ENCODE measurements at places on chromosomes 6 and 20.
A peak's percentile ranks its signal among the peaks of the same experiment; 100 is the strongest.

GRCh38 chr6:9848094-9848493, 566.8 kb downstream of the TFAP2A start:
- DNase-seq = no peak

DNA sequence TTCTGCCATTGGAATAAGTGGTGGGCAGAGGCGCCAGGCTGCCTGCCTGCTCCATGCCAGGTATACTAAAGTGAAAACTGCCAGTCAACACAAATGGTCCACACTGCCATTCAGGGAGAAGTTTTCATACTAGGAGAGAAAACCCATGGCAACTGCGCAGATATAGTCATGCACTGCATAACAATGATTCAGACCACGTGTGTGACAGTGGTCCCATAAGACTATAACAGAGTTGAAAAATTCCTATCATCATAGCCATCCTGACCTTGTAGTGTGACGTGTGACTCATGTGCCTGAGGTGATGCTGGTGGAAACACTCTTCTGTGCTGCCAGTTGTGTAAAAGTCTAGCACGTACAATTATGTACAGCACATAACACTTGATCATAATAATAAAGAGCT, 25.1 kb downstream of the ZC3H12D start:
- DNase-seq = no peak

DNA sequence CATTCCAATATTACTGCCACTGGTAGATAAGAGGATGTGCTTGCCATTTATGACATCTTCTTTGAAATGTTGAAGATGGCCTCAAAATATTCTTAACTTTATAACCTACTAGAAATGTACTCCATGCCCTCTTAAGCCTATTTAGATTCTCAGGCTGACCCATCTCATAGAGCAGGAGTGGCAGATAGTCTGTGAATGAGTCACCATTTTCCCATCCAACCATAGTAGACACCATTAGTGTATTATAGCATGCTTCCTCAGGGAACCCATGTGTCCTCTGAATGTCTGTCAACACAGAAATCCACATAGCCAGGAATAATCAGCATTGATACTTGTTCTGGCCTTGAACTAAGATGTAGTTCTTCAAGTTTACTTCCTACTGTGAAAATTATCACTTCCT, 150.2 kb downstream of the IMPG1 start:
- DNase-seq = no peak

DNA sequence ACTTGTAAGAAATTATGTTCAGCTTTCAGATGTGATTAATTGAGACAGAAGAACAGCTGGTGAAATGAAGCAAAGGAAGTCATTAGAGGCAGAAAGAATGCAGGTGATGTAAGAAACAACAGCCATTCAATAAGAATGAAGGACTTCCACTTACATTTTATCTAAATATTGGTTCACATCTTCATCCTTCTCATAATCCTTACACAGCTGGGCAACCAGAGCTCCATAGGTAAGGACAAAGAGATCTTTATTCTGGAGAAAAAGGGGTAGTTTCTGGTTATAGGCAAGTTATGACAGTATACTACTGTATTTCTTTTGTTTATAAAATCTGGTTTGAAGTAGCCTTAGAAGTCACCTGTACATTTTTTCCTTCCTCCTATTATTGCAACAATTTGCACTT, 2.3 kb downstream of the TRAPPC3L start:
- DNase-seq = no peak

- DNase-seq = no peak
These were observed 45.6 kb downstream of the RSPO3 start for GRCh38 chr6:127164036-127164435.

GRCh38 chr20:10490706-10491105, 55.6 kb downstream of the SLX4IP start:
- DNase-seq = no peak

DNA sequence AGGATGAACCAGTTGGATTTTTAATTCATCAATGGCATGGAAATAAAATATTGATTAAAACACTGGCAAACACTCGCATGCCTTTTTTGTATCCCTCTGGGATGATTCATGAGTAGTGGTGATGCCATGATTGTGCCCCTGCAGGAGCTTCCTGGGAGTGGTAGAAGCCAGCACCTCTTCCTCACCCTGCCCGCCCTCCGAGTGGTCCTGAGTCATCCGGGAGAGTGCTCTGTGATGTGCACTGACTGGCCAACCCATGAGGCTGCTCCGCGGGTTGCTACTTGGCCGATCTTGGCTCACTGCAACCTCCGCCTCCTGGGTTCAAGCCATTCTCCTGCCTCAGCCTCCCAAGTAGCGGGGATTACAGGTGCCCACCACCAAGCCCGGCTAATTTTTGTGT, 27.4 kb downstream of the GJA10 start:
- no peak for DNase-seq

DNA sequence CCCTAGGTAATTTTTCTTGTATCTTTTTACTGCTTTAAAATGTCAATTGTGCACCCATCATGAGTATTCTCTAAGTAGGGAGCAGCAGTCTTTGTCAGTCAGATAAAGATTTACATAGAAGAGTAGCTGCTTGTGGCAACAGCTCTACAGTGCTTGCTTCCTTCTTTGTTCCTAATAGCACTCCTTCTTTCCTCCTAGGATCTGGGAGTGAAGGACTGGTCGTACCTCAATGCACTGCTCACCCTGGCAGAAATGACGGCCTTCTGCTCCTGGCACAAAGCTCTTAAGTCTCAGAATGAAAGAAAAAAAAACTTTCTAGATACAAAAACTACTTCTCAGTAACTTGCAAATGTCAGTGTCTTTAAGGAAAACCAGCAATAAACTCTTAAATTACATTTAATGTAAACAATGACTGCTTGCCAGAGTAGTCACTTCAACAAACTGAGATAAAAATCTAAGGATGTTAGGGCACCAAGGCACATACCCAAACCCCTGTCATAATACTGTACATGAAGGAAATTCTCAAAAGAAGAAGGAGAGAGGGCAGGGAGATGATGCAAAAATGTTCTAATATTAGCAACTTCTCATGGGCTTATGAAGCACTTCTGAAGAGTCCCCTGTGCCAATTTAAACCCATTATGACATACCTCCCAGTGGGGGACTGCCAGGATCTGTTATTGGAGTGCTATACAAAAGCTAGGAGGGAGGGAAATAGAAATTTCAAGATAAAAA, 34.0 kb downstream of the NCOA6 start:
- DNase-seq = no peak

- DNase-seq = no peak
These were observed 47.0 kb upstream of the GCLC start for GRCh38 chr6:53591873-53592272.

DNA sequence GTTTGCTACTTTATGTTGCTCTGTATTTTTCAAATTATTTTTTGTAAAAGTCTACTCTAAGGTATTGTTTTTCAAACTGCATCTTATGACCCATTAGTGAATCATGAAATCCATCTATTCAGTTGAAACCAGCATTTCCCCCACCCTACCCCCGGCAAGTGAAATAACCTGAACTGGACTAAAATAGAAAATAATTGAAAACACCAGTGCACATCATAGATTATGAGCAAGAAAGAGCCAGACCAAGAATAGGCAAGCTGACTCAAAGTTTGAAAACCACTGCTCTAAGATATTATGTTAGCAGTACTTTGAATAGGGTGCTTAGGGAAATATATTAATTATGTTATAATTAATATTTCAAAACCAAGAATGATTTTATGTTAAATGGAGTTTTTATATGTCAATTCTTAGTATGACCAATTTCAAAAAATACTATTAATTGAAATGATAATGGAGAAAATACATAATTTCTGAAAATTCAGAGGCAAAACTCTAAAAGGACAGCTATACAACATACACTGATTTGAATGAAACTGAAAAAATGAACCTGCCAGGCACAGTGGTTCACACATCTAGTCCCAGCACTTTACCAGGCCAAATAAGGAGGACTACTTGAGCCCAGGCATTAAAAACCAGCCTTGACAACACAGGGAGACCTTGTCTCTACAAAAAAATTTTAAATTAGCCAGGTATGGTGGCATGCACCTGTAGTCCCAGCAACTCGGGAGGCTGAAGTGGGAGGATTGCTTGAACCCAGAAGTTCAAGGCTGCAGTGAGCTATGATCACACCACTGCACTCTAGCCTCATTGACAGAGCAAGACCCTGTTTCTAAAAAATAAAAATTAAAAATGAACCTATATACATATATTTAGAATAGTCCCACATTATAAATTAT, 112.0 kb downstream of the CDK19 start:
- no peak for DNase-seq

GRCh38 chr20:14559612-14560011, 222.2 kb upstream of the FLRT3 start:
- no peak for DNase-seq

- DNase-seq = no peak
These were observed 63.5 kb downstream of the SLC2A10 start for GRCh38 chr20:46772901-46773300.

GRCh38 chr20:20664795-20665589, 47.5 kb downstream of the RALGAPA2 start:
- DNase-seq = no peak

DNA sequence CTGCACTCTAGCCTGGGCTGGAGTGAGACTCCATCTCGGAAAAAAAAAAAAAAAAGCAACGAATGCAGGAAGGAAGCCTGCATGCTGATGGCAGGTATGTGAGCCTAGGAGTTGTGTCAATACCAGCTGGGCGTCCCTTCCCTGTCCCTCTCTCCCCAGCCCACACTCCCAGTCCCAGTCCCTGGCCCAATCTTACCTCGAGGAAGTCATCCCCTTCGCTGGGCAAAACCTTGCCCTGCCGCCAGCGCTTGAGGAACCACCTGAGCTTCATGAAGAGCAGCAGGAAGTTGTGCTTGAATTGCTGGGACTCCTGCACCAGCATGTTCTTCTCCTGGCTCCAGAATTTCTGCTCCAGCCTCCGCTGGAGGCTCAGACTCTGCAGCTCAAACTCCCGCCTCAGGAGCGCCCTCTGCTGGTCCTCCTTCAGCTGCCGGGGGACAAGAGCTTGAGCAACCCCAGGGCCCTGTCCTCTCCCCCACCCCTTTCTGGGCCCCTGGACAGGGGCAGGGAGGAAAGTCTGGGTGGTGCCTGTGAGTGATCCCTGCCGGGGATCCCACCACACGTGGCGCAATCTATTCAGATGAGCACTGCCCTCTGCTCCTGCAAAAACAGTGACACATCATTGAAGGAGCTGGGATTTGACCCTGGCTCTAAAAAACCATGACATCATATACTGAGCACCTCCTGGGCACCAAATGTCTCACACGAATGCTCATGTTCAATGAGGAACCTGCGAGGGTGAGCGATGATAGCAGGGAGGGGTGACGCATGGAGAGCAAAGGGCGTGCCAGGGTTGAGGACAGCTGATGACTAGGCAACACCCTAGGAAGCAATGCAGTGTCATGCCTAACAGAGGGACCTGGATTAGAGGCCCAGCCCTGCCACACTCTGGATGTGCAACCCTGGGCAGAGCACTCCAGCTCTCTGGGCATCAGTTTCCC, 35.0 kb upstream of the DSN1 start:
- peak; percentile 75 for DNase-seq

DNA sequence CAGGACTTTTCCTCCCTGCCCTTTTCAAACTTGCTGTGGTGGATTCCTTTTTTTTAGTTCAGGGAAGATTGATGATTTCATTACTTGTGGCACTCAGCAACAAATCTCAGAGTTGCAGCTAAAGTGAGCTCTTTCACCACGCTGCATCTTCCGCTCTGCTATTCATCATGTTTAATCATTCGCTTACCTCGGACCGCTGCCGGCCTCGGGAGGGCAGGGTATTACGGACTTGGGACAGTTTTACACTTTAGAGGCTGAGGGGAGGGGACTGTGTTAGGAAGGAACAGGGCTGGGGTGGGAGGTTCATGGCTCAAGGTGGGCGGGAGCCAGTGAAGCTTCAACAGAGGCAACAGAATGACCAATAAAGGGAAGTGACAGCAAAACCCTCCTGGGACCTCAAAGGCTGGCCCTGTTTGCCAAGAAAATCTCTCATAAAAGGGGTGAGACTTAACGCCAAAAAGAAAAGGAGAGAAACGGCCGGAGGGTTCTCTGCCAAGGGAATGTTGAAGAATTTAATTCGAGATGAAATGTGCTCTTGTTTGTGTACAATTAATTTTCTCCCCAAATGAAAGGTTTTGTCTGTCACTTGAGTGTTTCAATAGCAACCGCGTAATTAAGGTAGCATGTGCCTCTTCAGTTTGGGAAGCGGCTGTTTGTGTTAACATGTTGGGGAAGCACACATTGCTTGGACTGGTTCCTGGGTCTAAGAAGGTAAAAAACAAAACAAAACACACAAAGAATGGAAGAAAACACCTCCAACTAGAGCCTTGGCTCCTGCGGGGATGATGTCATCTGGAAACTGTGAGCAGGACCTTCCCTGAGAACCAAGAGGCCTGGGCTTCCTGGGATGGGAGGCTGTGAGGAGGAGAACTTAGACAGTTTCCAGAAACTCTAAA, 72.5 kb upstream of the SULF2 start:
- no peak for DNase-seq

GRCh38 chr6:45637056-45637455, 259.3 kb upstream of the SUPT3H start:
- no peak for DNase-seq

DNA sequence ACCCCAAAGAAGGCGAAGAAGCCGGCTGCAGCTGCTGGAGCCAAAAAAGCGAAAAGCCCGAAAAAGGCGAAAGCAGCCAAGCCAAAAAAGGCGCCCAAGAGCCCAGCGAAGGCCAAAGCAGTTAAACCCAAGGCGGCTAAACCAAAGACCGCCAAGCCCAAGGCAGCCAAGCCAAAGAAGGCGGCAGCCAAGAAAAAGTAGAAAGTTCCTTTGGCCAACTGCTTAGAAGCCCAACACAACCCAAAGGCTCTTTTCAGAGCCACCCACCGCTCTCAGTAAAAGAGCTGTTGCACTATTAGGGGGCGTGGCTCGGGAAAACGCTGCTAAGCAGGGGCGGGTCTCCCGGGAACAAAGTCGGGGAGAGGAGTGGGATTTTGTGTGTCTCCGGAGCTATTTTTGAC, 69.6 kb downstream of the HFE start:
- DNase-seq = peak; percentile 29

GRCh38 chr6:11179419-11180202, 52.9 kb downstream of the NEDD9 start:
- no peak for DNase-seq

- DNase-seq = no peak
These were observed 423.4 kb downstream of the CD83 start for GRCh38 chr6:14540810-14541540.

- no peak for DNase-seq
These were observed 46.7 kb downstream of the MARCKS start for GRCh38 chr6:113903666-113904330.

DNA sequence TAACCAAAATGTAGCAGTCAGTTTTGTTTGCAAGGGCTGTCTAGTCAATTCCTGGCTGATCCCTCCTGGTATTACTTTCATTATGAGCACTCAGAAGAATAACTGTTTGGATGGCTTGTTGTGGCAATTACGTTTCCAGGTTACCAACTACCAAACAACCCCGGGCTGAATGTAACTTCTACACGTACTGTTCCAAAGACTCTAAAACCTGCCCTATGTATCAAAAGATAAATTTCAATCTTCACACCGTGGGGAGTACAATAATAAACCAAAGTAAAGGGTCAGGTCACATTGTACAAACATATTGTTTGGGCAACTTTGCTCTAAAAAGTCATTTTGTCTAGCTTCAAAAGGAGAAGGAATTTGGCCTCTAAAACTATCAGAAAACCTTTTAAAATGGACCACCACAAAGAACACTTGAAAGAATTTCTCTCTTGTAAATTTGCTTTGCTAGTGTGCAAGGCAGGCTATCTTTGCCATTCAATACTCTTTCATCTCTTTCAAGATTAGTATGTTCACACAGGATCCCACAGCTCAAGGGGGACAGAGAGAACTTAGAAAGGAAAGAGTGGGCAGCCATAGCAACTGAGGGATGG, 27.6 kb downstream of the DCDC2 start:
- DNase-seq = no peak

- no peak for DNase-seq
These were observed 368.9 kb upstream of the JARID2 start for GRCh38 chr6:14876778-14877613.

All from stimulated activated CD4-positive, alpha-beta T cell treated with anti-CD3 and anti-CD28 coated beads, Interleukin-12 subunit alpha, Interleukin-12 subunit beta, amount 100 ng/mL, for 4 hours (primary cell).